ENCODE measurements at places on chromosomes 4 and X.

GRCh38 chr4:101870874-101871273 is 80.3 kb downstream of the BANK1 start:
- DNase-seq = no peak

- DNase-seq = no peak
These were observed 850 bp downstream of the IGBP1 start for GRCh38 chrX:70134116-70134477.

DNA sequence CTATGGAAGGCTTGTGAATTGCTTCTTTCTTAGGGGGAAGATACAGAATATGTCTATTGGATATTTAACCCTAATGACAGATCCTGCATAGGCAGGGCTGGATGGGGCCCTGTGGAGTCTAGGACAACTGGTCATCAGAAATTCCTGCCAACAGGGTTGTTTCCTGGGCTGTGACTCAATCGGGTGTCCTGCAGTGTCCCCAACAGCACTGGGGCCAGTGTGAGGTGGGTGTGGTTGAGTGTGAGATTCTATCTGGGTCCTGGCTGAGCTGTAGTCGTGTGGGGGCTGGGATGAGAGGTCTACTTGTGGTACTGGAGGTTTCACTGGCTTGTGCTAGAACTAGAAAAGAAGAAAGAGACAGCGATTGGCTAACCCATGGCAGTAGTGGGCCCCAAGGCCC is 87.3 kb upstream of the WDR1 start:
- DNase-seq = no peak

DNA sequence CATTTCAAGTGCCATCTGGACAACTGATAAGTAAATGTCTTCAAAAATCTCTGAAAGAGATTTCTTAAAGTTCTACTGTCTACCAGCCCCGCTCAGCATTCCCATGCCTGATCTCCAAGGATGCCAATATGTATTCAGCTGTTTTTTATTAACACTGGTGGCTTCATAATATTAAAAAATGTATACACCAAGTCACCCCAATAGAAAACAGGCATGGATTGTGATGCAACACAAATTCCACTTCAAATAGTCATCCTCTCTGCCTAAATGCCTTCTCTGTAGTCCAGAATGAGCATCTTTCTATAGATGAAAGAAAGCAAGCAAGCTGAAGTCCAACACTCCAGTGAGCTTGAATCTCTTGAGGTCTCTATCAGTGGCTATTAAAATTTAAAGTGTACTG is 152.2 kb upstream of the PPARGC1A start:
- no peak for DNase-seq

GRCh38 chr4:41678951-41679350 is 69.6 kb downstream of the PHOX2B start:
- no peak for DNase-seq

DNA sequence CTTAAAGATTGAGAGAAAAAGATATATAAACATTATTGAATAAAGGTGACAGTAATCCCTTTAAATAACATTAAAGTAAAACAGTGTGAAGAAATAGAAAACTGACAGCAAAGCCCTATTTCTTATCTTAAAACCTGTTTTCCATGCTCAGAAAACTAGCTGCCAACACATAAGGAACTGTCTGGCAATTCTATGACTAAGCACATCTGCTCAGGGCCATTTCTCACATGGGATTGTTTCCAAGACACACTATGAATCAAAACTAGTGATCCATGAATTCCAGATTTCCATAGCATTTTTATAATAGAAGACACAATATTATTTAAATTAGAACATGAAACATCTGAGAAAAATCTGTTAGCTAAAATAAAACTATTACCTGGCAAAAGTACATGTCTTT is 113.4 kb downstream of the SCLT1 start:
- no peak for DNase-seq

DNA sequence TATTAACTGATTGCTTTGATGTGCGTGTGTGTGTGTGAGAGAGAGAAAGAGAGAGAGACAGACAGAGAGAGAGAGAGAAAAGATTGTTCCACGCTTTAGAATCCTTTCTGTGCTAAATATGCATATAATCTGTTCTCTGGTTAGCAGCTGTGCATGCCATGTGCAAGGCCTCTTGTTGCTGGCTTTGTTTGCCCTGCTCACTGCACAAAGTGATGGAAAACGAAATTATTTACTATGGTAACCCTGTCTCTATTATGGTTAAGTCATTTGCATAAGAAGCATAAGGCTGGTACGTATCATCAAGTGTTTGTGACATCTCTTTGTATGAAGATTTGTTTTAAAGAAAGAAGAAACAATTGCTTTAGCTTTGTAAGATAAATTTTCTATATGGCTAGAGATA is 190.2 kb upstream of the POF1B start:
- DNase-seq = no peak

GRCh38 chr4:27084685-27085361 is 224.2 kb downstream of the STIM2 start:
- no peak for DNase-seq

DNA sequence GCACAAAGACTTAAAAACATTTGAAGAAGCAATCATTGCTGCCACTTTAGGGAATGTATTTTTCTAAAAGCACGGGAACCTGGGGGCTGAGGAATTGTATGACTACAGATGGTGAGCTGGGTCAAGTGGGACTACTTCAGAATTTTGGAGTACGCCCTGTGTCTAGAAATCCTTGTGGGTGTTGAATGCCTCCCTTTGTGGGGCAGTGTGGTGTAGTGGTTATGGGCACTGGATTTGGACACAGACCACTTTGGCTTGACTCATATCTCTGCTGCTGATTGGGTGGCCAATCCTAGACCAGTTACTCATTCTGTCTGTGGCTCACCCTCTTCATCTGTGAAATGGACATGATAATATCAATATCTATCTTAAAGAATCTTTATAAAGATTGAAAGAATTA is 155.0 kb upstream of the RPS6KA3 start:
- no peak for DNase-seq

DNA sequence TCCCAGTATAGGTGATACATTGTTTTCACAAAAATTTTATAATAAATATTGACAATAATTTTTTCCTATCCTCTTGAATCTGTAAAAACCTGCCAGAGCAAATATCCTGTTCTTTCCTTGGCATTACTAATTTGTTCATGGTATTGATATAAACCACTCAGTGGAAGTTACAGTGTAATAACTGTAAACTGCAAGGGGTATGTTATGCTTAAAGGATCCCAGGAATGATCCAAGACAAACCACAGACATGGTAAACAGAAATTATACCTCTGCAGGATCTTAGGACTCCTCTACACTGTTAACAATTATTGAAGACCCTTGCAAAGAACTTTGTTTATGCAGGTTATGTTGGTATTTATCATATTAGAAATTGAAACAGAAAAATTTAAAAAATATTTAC is 17.7 kb upstream of the MAD2L1 start:
- no peak for DNase-seq

- no peak for DNase-seq
These were observed 38.0 kb downstream of the GPM6B start for GRCh38 chrX:13778916-13779315.

- no peak for DNase-seq
These were observed 116.1 kb downstream of the PCDH7 start for GRCh38 chr4:30836231-30836630.

DNA sequence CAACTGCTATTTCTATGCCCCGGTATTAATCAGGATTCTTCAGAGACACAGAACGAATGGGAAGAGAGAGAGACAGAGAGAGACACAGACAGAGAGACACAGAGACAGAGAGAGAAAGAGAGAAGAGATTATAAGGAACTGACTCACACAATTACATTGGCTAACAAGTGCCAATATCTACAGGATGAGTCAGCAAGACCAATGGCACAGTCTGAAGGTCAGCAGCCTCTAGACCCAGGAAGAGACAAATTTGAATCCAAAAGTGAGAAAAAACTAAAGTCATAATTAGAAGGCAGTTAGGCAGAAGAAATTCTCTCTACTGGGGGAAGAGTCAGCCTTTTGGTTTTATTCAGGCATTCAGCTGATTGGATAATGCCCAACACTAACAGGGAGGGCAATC is 187.3 kb downstream of the MAB21L2 start:
- DNase-seq = no peak

- no peak for DNase-seq
These were observed 18.5 kb downstream of the LAP3 start for GRCh38 chr4:17595471-17596005.

DNA sequence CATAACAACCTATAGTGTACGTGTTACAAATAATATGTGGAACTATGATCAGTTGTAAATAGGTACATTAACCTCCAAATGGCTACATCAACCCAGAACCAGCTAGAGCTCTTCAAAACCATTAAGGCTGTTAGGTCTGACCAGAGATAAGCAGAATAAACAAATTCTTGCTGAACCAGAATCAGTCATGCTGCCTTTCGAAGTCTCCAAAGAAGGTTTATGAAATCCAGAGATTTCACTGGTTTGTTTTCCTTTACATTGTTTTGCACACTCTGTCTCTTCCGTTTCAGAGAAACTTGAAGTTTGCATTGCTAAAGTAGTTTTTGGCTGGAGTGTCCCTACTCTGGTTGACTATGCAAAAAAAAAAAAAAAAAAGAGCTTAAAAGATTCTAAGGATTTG is 177.3 kb upstream of the SLIT2 start:
- DNase-seq = no peak

GRCh38 chr4:152628128-152628527 is 51.7 kb downstream of the TMEM154 start:
- DNase-seq = no peak

GRCh38 chr4:3391422-3391821 is 50.3 kb upstream of the HGFAC start:
- no peak for DNase-seq

GRCh38 chr4:144179152-144179739 is 38.7 kb upstream of the GYPA start:
- DNase-seq = no peak

DNA sequence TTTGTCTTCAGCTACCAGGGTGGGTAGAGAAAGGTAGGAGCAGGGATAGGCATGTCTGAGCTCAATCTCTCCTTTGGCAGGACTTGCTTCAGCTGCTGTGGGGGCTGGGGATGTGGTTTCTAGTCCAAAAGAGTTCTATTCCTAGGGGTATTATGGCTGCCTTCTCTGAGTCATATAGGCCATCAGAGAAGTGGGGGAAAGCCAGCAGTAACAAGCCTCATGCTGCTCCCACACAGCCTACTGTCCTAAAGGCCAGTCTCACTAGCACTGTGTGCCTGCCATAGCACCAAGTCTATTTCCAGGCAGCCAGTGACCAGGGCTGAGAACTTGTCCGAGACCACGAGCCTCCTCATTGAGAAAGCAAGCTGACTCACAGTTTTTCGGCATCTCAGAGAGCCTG is 270.6 kb downstream of the DCAF12L2 start:
- DNase-seq = no peak

- no peak for DNase-seq
These were observed 60.0 kb downstream of the GAB1 start for GRCh38 chr4:143396695-143397094.

DNA sequence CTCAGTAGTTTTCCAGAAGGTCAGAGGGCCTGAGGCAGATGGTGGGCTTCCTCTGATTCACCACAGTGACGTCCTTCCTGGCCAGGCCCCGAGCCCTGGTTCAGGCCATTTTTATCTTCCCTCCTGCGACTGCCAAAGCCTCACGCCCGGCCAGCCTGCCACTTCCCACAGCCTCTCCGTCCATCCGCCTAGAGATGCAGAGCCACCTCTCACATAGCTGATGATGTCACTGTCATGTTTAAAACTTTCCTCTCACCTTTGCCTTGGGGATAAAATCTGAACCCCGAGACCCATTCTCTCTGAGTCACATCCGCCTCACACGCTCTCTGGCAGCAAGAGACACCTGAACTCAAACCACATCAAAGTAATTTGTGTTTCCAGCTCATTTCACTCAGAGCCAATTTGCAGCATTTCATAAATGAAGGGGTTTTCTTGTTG is 175.3 kb downstream of the QDPR start:
- DNase-seq = peak; percentile 21

DNA sequence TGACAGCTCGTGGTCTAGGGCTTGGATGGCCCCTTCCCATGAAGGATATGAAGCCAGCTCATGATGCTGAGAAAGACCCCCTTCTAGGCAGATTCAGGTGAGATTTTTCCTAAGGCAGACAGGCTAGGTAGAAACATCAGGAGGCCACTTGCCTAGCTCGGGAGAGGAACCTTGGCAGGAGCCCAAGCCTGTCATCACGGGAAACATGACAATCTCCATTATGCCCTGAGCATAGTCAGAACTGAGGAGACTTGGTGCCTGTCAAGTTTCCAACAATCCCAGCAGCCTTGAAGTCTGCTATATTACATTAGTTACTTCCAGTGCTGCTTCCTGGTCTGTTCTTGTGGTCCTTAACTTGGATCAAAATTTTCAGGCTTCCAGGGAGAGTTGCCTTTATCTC is 18.7 kb upstream of the WDR1 start:
- DNase-seq = no peak

GRCh38 chr4:4868040-4868757 is 8.7 kb downstream of the MSX1 start:
- DNase-seq = no peak

- DNase-seq = no peak
These were observed 117.1 kb upstream of the BMP3 start for GRCh38 chr4:80913381-80913780.

- no peak for DNase-seq
These were observed 60.2 kb upstream of the VCX3B start for GRCh38 chrX:8404471-8404870.

- no peak for DNase-seq
These were observed 65.9 kb downstream of the NAT8L start for GRCh38 chr4:2125023-2125422.

- no peak for DNase-seq
These were observed 21.2 kb downstream of the NKX3-2 start for GRCh38 chr4:13523105-13523477.

GRCh38 chrX:126509923-126510322 is 42.7 kb downstream of the DCAF12L1 start:
- DNase-seq = no peak

- DNase-seq = no peak
These were observed 86.2 kb downstream of the PHEX start for GRCh38 chrX:22118161-22118830.

DNA sequence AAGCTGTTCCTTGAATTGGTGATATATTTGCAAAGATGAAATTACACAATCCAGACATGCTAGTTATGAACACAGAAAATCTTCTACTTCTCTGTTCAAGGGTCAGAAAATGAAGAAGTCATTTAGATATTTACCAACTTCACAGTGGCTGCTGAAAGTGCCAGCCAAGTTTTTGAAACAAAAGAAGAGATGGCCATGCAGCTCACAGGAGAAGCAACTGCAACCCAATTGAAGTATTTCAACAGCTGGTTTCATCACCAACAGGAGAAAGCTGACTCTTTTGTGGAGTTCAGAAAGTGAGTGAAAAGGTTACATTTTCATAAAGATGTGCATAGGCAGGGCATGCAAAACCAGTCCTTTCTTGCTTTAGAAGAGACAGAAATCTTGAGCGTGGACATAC is 70.1 kb upstream of the LSM6 start:
- DNase-seq = no peak
